ENCODE measurements at places on chromosomes 11 and 22. TPM values are rescaled to one million over a fixed set of nuclear protein-coding genes. Genes with fewer than 3 reads are reported as not detected.
A peak's percentile ranks its signal among the peaks of the same experiment; 100 is the strongest.

- no peak for DNase-seq
These were observed 47.5 kb upstream of the PRDM11 start for GRCh38 chr11:45098929-45099328.

DNA sequence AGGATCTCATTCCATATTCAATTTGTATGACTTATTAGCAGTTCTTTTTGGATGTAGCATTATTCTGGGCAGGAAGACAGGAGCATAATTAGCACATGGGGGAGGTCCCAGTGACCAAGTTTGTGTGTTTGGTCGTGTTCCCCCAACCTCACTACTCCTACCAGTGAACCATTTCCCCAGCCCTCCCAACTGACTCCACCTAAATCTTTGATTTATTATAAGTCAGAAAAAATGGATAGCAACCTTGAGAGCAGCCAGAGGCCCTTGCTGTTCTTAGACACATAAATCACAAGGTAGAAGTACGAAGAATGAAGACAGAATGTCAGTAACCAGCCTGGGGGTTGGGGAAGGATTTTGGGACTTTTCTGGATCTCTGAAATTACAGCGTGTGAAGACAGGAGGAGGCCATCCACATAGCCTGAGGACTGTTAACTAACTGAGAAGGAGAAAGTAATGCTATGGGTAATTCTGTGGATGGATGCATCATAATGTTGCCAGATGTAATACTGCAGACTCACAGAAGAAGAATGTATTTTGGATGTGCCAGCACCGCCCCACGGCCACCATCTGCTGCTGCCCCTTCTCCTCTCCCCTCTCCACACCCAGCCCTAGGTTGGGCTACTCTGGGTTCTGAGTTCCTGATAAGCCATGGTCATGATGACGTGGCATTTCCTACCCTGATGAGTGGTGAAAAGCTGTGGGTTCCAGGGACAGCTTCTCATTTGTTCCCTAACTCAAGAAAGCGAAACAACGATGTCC, 124.3 kb upstream of the TTC12 start:
- peak; percentile 92 for DNase-seq

DNA sequence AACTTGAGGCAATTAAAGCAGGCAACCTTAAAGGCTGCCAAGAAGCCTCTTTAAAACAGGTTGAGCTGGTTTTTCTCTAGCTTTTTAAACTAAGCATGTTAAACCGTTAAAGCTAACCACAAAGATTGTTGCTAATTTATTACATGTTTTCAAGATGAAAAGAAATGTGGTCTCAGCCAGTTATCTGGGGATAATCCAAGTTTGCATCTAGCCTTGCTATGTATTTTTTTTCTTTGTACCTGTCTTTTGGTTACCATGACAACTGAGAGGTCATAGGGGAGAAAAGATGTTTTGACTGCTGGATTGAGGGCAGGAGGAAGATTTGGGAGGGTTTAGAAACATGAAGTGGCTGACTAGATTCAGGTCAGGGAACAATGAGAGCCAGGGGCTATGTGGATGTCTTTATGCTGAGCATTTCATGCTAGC, 19.2 kb upstream of the PGM2L1 start:
- no peak for DNase-seq

GRCh38 chr11:1088927-1089737, 14.5 kb downstream of the MUC2 start:
- DNase-seq = no peak

- peak; percentile 71 for DNase-seq
These were observed 9.2 kb downstream of the OR8B4 start for GRCh38 chr11:124415356-124415923.

DNA sequence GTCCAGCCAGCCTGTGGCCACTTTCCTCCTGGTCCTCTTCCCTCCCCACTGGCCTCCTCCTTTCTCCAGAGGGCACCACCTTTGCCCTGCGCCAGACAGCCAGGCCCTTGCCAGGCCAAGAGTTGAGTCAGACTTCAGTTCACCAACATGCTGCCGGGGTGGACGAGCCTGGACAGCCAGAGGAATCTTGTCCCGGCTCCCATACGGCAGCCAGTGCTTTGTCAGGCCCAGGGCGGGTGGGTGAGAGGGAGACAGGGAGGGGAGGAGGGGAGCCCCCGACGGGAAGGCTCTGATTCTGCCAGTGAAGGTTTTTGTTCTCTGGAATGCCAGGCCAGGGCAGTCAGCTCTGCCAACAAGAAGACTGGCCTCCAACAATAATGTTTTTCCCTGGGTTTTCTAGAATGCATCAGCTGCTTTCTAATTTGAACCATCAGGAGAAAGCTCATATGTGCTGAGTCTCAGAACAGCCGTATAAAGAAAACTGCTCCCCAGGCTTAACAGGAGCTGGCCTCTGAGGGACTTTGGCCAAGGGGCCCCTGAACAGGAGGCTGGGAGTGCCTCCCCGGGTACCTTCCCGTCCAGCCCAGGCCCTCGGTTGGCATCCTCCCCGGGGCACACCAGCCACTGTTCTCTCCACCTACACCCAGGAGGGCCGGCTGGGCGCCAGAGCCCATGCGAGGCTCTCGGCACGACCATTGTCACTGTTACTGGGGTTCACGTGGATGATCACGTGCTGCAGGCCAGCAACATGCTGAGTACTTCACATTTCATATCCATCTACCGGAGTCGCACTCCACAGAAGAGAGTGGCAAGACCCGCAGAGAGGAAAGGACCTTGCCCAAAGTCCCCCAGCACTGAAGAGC, 28.6 kb downstream of the LIF start:
- DNase-seq = peak; percentile 59

GRCh38 chr11:66068154-66068821, 1.8 kb upstream of the PACS1 start:
- peak; percentile 71 for DNase-seq

- DNase-seq = no peak
These were observed 1.9 kb upstream of the SMTN start for GRCh38 chr22:31079095-31079642.

- no peak for DNase-seq
These were observed 415.4 kb downstream of the BRD1 start for GRCh38 chr22:49412236-49412635.

DNA sequence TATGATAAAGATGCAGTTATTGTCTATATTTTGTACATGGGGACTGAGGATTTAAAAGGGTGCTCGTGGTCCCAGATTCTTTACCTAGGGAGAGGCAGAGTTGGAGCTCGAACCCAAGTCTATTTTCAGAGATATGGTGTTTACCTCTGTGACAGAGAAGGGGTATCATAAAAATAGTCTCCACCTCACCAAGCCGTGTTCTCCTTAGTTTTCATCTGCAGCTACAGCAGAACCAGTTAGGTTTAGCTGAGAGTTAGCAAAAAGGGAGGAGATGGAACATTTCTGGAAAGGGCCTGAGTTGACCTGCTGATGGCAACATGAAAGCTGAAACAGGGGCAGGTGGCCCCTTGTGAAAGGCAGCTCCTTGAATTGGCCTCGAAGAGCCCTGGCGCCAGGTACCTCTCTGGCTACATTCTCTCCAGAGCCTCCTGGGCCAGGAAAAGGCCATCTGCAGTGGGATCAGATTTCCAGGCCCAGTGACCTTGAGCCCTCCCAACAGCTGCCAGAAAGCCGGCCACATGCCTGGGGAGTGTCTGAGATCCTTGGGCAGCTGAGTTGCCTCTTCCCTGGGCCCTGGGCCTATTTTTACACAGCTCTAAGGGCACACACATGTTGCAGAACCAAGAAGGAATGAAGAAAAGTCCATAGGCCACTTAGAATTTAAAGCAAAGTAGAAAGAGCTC, 136.6 kb downstream of the NAV2 start:
- no peak for DNase-seq

DNA sequence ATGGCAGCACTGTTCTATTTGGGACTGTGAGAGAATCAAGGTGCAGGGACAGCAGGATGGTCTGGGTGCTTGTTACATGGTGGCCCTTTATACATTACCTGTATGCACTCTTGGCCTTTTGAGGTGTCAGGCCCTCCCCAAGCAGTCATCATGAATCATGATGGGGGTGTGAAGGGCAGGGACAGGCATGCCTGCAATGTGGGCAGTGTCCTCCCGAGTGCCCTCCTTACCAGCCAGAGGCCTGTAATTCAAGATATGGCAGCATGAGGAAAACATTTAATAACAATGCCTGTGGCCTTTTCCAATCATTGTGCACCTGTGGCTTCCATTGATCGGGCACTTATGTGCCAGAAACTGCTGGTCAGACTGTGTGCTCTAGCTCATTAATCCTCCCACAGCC, 25.5 kb upstream of the CYP2D6 start:
- DNase-seq = no peak

GRCh38 chr11:44840085-44840478, 110.6 kb downstream of the TP53I11 start:
- DNase-seq = no peak

- no peak for DNase-seq
These were observed 33.5 kb upstream of the CHST1 start for GRCh38 chr11:45698777-45699497.

- DNase-seq = peak; percentile 68
These were observed 44.2 kb downstream of the LMO1 start for GRCh38 chr11:8219257-8220021.

- DNase-seq = no peak
These were observed 7.5 kb upstream of the SLC2A11 start for GRCh38 chr22:23850136-23850611.

- DNase-seq = no peak
These were observed 3.1 kb downstream of the RAC2 start for GRCh38 chr22:37240941-37241320.

DNA sequence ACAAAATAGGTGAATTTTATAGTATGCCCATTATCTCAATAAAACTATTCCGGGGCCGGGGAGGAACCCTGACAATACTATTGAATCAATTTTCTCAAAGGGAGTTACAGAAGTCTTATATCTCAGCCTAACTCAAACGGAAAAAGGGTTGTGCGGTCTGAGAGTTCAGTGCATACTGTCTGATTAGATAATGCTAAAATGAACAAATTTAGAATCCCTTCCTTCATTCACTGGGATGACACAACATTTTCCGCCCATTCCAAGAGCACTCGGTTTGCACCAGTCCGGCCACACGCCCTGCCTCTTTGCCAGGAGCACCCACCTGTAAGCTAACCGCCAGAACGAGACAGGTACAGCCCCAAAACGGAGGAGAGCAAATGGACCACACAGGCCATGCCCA, 50.0 kb upstream of the NFRKB start:
- DNase-seq = no peak

- no peak for DNase-seq
These were observed 31.7 kb downstream of the PARVB start for GRCh38 chr22:44055805-44056204.

DNA sequence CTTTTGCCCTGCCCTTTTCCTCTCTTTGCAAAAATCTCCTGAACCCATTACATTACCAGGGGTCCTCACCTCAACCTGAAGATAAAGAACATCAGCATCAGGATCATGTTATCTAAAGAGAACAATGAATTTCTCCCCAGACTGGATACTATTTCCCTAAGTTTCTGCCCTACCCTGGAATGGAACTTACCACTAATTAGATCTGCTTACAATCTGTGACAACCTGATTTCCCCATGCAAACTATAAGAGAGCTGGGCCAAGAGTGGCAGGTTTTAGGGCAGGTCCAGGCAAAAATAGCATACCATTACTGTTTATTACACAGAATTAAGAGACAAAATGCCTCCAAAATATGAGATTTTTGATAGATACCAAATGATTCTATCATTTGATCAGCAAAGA, 58.0 kb upstream of the GDPD4 start:
- no peak for DNase-seq

DNA sequence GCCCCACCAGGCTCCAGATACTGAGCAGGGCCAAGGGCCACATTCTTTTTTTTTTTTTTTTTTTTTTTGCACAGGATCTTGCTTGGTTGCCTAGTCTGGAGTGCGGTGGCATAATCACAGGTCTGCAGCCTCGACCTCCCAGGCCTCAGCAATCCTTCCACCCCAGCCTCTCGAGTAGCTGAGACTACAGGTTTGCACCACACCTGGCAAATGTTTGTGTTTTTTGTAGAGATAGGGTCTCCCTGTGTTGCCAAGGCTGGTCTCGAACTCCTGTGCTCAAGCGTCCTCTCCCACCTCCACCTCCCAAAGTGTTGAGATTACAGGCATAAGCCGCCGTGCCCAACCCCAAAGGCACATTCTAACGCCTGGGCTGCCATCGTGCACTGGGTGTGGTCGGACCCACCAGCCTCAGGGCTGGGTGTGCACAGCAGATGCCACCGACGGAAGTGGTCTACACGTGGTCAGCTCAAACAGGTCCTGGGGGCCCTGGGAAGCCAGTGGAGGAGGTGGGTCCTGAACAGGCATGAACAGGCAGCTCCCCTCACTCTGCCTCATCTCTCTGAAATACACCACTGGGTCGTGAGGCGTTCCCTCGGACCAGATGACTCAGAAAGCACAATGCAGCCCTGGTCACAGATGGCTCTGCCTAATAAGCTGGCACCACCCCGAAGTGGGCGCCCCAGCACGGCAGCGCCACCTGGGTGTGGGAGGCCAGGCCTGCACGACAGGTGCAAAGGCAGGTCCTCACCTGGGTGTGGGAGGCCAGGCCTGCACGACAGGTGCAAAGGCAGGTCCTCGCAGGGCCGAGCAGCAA, 5.1 kb upstream of the B4GALNT4 start:
- peak; percentile 84 for DNase-seq

- no peak for DNase-seq
These were observed 24.7 kb downstream of the MACROD1 start for GRCh38 chr11:64141081-64141783.

- DNase-seq = no peak
These were observed 45.6 kb downstream of the OR2AT4 start for GRCh38 chr11:75051043-75051442.

DNA sequence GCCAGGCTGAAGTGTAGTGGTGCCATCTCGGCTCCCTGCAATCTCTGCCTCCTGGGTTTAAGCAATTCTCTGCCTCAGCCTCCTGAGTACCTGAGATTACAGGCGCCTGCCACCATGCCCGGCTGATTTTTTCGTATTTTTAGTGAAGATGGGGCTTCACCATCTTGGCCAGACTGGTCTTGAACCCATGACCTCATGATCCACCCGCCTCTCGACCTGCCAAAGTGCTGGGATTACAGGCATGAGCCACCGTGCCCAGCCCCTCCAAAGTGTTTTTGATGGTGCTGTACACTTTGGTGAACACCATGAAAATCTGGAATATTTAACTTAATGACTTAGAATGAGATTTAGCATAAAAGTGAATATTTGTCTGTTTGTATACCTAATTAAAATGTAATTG, 5.6 kb downstream of the LUZP2 start:
- DNase-seq = no peak

Gene SCN4B
- not detected for total RNA-seq

Gene CARD10
- total RNA-seq = 8.3 TPM

Gene UPK3A
- total RNA-seq = not detected

Gene IL10RA
- total RNA-seq = not detected

Gene OR56A1
- not detected for total RNA-seq

Gene OR5AP2
- not detected for total RNA-seq

Gene JAML
- not detected for total RNA-seq

Gene PGA5
- total RNA-seq = not detected

Gene LIPT2
- 2.1 TPM for total RNA-seq

Measured in GM23248 (cell line).